Stimulated activated CD8-positive, alpha-beta memory T cell treated with anti-CD3 and anti-CD28 coated beads, Interleukin-15, amount 100 ng/mL, for 24 hours (primary cell): ENCODE measurements at places on chromosomes 16 and 17.

DNA sequence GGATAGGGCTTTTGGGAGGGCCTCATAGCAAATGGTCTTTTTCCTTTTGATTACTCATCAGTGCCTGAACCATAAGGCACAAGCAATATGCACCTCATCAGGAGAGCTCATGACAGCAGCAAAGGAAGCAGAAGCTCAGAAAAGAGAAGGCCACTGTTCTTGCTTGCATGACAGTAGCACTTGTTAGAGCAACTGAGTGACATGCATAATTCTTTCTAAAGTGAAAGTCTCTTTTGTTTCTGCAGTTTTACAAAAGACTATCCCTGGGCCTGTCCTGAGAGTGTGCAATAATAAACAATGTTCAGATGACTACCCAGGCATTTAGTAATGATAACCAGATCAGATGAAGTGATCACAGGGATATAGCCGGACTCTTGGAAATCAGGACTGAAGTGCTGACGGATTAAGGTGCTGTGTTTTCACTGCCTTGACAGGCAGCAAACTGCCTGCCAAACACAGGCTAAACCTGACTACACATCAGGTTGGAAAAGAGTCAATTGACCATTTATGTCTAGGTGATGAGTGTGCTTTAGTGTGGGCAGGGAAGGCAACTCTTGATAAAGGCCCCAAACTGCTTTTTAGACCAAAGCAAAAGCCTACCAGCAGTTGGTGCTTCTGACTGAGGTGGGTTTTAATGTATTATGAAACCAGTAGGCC is 1860.3 kb downstream of the TP53TG3F start:
- no peak for DNase-seq

DNA sequence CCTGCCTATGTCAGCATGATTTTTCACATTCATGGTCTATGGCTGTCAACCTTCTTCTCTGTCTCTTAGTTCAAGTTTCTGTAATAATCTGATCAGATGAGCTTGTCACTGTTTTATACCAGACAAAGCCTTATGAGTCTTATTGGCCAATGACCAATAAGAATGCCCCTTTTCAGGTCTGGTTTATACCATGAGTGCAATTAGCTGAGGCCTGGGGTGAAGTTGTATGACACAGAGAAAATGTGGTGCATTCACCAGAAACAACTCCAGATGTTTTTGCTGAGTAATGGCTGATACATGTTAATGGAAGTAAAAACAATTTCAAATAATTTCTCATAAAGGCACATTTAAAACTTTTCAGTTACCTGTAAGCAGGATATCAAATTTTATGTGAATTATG is 218.6 kb upstream of the CDH8 start:
- DNase-seq: no peak

DNA sequence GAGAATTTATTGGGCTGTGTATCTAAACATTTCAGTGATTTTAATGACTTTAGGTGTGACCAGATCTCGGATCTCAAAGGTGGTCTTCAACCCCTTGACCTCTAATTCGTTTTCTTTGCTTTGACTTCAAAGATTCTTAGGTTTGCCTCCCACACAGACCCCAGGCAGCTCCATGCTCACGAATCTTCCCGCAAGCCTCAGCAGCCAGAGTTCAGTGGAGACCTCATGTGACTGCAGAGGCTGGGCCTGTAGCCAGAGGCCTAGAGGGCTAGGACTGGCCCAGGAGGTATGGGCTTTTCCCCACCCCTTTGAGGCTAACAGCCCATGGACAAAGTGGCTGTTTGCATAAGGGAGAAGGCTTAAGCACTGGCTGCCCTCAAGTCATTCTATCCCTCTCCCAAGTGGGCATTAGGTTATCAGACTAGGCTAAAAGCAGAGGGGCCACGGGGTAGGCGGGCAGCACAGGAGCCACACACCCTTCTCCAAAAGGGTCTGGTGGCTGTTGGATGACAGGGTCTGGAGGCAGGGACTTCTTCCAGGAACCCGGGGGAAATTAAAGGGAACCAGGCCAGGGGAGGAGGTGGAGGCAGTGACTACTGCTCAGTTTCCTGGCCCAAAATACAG is 3.0 kb downstream of the HIRIP3 start:
- no peak for DNase-seq

GRCh38 chr17:38745545-38745944 is 2.6 kb downstream of the PCGF2 start:
- DNase-seq: no peak

DNA sequence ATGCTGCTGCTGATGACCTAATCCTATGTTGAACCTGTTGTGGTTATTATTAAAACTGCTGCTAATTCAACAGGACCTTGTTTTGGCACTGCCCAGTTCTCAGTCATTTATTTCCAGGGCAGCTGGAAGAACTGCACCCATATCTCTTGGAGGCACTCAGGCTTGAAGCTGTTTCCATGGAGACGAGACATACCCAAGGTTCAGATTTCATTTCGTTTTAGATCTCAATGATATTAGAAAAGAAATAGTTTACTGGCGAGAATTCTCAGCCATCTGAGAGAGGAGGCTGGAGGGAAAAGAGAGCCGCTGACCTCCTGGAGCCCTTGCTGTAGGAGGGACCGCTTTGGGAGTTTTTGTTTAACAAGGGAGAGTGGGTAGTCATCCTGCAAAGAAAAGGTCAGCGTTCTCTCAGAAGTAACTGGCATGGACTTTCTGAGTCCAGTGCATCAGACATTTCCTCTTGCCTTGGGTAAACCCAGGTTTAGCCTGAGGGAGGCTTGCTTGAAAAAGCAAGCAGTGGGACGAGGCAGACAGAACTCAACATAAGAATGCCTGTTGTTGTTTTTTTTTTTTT is 75.4 kb downstream of the YPEL2 start:
- DNase-seq: no peak
